ENCODE measurements at places on chromosomes 1 and 21. TPM values are rescaled to one million over a fixed set of nuclear protein-coding genes. Genes with fewer than 3 reads are reported as not detected.

DNA sequence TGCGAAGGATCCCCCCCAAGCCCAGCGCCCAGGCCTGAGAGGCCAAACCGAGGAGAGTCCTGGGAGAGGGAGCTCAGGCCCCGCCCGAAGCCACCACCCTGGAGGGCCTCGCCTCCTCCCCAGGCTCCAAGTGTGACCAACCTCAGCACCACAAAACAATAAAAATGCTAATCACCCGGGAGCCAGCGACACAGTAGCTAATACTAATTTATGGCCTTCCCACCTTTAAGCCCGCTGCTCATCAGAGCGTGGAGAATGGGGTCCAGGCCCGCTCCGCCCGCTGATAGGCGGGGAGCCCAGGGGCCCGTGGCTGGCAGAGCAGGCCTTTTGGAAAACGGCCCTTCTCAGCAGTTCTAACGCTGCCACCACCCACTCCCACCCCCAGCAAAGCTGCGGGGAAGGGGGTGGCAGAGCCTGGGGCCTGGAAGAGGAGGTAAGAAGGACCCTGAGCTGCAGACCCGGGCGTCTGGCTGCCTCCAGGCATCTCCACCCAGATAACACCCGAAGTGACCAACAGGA lies 20.4 kb upstream of the TAS1R2 start:
- H3K4me3 ChIP-seq, result no peak overlapping the region
- peaks cover 17% of the 10 kb centered on the region for H3K36me3 ChIP-seq
- H3K27ac ChIP-seq, result no peak overlapping the region
- H3K4me1 ChIP-seq, result peaks cover 3% of the 10 kb centered on the region

LAMC2 gene
- 29.2 TPM for total RNA-seq

DNA sequence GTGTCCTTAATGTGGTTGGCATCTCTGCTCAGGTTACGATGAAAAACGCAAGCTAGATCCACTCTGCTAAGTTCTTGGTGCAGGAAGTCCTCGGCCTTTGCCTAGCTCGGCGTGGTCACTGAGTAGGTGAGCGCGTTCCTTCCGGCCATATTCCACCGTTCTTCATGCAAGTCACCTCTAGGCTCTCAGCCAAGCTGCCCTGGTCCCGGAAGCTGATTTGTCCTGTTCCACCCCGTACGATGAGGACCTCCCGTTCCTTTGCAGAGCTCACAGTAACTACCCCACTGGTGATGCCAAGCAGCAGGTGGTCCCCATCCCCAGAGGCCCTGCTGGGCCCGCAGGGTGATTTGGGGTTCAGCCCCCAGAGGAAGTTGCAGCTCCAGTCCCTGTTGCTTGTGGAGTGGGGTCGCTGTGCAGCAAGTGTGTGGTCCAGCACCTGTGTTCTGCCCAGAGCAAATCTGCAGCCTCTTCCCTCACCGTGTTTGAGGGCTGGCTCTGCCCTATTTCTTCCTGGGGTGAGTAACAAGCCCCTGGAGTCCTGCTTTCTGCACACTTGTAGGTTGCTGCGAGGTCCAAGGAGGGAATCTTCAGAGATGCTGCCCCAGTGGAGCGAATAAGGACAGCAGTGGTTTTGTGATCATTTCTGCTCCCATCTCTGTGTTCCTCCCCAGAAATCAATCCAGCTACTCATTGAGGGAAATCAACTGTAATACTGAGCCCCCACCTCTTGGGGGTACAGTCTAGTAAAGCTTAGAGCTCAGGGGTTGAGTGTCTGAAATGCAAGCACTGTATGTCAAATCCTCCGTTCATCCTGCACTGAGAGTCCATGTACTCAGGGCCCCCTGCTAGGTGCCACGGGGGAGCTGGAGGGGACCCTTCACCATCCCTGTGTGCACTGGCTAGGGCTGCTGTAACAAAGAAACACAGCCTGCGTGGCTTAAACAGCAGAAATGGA lies 2.3 kb downstream of the UMODL1 start:
- no peak overlapping the region for H3K27ac ChIP-seq
- no peaks in the 10 kb centered on the region for H3K36me3 ChIP-seq
- no peak for DNase-seq
- H3K4me1 ChIP-seq, result no peaks in the 10 kb centered on the region

IL10RB gene
- 39.1 TPM for total RNA-seq

SPRR5 gene
- not detected for total RNA-seq

GPR61 gene
- not detected for total RNA-seq
